ENCODE measurements at places on chromosomes 3 and 15.
A peak's percentile ranks its signal among the peaks of the same experiment; 100 is the strongest.

- DNase-seq, result no peak
Measured at GRCh38 chr3:150303768-150304167, 104.3 kb upstream of the TSC22D2 start.

- peak; percentile 74 for DNase-seq
Measured at GRCh38 chr3:32421991-32422859, 30.6 kb downstream of the CMTM7 start.

- DNase-seq, result no peak
Measured at GRCh38 chr3:129399895-129400357, 28.5 kb downstream of the EFCAB12 start.

DNA sequence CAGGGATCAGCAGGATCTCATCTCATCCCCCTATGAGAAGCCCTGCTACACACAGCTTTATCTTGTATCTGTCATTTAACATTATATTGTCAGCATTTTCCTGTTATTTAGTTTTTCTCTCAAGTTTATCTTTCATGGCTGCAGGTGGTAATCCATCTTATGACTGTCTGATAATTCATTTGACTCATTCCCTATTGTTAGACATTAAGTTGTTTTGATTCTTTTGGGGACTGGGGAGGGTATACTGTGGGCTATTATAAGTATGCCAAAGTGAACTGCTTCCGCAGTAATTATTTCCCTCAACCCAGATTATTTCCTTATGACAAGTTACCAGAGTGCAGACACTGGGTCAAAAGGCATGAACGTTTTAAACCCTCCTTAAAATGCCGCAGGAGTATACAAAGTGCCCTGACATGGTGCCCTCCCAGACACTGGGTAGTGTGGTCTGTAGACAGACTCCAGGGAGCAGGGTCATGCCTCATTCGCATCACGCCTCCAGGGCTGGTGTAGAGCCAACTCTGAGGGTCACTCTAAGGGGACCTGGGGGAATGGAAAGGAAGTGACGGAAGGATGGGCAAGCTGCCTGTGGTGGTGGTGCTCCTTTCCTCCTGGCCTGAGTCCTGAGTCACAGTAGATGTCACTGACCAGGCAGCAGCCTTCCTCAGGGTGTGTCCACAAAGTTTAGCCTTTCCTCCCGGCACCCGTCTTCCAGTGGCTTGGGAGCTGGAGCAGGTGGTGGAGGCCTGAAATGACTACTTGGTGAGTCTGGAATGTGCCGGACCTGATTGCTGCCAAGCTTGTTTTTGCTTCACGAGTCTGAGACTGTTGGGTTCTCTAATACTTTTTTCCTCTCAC is 11.6 kb downstream of the GPR160 start:
- no peak for DNase-seq

- DNase-seq, result no peak
Measured at GRCh38 chr3:135997554-135998320, 32.2 kb downstream of the PPP2R3A start.

DNA sequence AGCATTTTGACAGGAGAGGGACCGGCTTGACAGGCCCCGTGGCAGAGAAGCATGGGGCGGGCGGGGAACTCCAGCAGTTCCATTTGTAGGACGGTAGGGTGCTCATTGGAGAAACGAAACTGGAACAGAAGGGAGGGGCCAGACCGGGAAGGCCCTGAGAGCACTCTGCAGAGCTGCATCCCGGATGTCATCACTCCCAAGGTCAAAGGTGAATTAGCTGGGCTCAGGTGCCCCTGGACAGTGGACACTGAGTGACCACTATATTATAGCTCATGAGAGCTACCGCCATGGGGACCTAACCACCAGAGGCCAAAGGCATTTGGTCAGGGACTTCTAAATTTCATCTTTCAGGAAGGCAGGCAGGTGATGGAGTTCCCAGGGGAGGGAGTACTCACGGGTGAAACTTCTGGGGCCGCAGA is 7.3 kb downstream of the CSRNP1 start:
- DNase-seq, result no peak

DNA sequence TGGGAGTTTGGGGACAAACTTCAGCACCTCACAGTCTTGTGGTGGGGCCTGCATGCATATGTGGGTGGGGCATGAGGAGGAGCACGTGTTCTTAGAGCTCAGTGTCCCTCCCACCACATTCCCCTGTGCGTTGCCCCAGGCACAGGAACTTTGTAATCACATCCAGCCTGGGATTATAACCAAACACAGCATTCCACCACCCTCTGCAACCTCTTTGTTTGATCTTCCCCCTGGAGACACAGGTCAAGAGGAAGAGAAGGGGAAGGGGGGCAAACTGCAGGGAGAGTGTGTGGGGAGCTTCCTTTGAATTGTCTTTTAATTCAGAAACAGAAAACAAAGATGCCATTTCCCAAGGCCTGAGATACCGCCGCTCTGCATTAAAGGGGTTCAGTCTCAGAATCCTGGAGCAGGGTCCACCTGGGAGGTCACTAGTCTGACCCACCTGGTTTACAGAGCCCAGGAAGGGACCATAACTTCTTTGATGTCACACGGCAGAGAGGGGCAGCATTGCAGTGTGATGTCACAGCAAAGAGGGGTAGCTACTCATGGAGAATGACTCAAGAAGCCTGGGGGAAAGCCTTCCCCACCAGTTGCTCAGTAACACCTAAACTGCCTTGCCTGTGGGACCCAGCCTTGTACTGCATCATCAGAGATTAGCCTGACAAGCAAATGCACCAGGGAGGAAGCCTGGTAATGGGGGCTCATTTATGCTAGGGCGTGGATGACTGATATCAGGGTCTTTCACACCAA is 106.3 kb upstream of the RNU6-1 start:
- no peak for DNase-seq

DNA sequence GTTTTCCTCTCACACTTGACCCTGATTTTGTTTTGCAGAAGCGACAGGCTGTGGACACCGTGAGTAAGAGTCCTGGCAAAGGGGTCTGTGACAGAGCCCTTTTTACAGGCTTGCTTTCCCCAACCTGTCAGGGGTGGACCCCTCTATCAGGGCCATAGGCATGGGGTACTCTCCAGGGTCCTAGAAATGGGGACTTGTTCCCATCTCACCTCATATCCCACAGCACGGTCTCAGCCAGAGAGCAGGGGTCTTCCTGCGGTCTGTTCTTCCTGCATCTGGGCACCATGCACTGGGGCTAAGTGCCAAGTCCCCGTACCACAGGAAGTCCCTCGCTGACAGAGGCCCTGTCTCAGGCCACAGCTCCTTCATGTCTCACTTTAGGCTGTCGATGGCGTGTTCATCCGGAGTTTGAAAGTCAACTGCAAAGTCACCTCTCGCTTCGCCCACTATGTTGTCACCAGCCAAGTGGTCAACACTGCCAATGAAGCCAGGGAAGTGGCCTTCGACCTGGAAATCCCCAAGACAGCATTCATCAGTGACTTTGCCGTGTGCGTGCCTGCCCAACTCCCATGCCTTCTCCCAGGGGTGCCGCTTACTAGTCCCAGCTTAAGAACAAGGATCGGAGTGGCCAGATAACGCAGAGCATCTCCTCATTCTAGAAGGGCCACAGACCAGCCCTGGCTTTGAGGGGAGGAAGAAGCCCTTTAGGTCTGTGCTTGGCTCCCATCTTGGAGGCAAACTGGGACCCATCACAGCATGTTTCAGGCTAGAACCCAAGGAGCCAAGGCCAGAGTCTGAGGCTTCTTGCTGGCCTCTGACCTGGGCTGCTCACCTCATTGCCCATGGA is 783 bp downstream of the ITIH1 start:
- no peak for DNase-seq

DNA sequence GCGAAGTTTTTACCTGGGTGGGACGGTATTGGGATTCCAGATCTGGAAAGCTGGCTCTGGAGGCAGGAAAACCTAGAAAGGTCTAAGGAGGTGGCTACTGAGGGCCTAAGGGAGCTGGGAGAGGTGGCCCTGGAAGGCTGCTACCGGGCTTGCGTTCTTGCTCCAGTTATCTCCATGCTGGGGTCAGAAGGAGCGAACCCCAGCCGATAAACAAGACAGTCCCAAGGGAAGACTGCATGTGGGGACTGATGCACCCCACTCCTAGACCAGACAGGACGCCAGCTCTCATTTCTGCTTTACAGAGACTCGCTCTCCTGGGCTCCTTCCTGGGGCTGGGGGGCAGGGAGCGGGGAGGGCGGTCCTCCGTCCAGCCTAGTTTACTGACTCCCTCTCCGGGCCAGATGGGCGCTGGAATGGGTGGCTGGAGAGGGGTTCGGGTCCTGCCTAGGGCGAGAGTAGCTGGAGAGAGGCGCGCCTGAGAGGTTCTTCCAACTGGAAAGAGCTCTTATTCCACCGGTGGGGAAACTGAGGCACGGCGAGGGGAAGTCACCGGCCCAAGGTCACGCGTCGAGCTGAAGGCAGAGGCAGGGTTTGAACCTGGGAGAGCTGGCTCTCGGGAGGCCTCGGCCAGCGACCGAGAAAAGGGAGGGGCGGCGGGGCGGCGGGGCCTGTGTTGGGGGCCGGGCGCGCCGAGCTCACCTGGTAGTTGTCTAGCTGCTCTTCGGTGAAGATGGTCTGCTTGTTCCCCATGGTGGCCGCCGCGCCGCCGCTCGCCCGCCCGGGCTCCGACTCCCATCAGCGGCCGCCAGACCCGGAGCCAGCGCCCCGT is 565 bp downstream of the CIB2 start:
- DNase-seq, result no peak

DNA sequence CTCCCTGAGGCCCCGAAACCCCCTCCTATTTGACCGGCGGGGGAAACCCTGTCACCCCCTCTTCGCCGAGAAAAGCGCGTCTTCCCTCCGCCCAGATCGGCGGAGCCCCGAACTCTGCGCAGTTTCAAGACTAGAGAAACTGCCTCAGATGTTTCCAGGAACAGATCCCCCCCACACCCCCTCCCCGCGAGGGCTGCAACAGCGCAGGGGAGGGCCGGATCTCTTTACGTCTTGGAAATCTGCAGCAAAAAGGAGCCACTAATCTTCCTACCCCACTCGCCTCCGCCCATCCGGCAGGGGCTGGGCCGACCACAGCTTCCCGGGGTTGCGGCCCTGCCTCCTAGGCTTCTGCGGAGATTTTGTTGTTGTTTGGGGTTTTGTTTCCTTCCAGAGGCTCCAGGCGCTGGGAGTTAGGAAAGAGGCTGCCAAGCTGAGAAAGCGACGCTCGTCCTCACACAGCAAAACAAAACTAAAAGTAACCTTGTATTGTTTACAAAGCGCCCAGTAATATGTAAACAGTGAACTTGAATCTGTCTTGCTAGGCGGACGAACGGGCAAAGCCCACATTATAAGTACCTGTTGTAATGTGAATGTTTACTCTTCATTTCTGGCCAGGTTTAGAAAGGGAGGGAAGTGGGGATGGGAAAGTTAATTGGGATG is 2.2 kb downstream of the FOXB1 start:
- peak; percentile 66 for DNase-seq

GRCh38 chr3:61250784-61251173 is 473 bp downstream of the FHIT start:
- DNase-seq, result peak; percentile 52

DNA sequence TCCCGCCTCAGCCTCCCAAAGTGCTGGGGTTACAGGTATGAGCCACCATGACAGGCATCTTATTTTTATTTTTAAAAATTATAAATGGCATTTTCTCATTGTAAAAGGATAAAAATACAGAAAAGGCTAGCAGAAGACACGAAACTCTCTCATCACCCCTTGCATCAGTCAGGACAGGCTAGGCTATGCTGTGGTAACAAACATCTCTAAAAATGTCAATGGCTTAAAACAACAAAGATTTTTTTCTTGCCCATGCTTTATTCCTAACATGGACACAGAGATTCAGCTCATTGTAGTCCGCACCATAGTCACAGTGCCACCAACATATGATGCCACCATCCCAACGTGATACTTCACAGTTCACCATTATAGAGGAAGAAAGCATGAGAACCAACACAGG is 34.0 kb upstream of the SEMA4B start:
- no peak for DNase-seq

DNA sequence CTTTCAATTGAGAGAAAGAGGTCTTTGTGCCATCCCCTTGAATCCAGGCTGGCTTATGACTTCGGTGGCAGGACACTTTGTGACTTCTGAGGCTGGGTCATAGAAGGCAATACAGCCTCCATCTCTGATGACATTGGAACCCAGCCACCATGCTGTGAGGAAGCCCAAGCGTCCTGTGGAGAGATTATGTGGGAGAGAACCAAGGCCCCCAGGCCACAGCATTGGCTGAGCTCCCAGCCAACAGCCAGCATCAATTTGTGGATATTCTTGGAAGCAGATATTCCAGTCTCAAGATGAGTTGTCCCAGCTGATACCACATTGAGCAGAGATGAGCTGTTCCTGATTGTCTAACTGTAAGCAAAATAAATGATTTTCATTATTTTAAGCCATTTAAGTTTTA is 12.7 kb upstream of the XIRP1 start:
- no peak for DNase-seq

GRCh38 chr3:158140396-158140795 is 30.5 kb downstream of the RSRC1 start:
- no peak for DNase-seq

DNA sequence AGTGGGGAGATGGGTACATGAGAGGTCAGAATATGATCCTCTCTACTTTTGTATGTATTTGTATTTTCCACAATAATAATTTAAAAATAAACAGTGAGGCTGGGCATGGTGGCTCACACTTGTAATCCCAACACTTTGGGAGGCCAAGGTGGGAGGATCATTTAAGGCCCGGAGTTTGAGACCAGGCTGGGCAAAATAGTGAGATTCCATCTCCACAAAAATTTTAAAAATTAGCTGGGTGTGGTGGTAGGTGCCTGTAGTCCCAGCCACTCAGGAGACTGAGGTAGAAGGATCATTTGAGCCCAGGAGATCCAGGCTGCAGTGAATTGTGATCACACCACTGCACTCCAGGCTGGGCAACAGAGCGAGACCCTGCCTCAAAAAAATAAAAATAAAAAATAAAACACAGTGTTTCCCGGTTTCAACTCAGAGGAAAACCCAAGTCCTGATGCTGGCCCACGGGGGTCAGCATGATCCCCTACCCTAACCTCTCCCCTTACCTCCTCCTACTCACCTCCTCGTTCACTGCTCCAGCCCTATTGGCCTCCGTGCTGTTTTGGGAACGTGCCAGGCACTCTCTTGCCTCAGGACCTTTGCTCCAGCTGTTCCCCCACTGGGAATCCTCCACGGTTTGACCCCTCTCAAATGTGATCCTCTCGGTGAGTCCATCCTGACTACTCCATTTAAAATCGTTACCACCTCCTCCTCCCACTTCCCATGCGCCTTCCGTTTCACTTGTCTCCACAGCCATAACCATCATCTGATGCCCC is 2.9 kb upstream of the KLHL40 start:
- peak; percentile 10 for DNase-seq

DNA sequence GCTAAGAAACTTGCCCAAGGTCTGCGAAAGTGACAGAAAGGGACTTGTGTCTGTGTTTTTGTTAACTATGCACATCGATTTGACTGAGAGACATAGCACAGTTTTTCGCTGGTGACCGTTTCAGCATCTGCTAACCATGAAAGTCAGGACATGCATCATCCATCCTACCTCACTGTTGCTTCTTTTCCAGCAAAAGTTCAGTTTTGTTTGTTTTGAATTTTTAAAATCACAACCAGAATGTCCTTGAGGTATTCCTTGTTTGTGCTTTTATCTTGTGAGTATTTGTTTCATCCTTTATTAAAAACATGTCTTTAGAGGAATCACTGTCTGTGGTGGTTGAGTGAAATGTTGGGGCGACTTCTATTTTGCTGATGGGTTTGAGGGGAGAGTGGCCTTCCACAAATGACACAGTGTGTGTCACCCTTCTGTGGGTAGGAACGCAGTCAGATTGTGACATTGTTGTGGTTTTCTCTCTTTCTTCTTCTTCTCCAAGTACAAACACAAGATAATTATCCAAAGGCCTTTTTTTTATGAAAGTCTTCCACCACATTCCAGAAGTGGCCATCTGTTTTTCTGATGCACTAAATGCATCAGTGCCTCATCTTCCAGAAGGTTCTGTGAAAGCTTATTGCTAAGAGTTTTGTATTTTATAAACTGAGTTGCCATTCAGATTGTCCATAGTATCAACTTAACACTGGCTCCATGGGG is 214.4 kb upstream of the NR2E3 start:
- no peak for DNase-seq
